ENCODE measurements at places on chromosomes 1 and 21. TPM values are rescaled to one million over a fixed set of nuclear protein-coding genes. Genes with fewer than 3 reads are reported as not detected.

GRCh38 chr1:194717941-194718340 is 1531.5 kb upstream of the B3GALT2 start:
- no peak for DNase-seq
- H3K27ac ChIP-seq, result no peak overlapping the region
- H3K27me3 ChIP-seq, result no peaks in the 10 kb centered on the region
- no peaks in the 10 kb centered on the region for H3K4me1 ChIP-seq

Gene IL24
- not detected for total RNA-seq

- DNase-seq, result no peak
- H3K27ac ChIP-seq, result no peak overlapping the region
- H3K4me3 ChIP-seq, result no peak overlapping the region
- no peaks in the 10 kb centered on the region for H3K36me3 ChIP-seq
- no peaks in the 10 kb centered on the region for H3K27me3 ChIP-seq
Measured at GRCh38 chr1:232186931-232187330, 443.0 kb downstream of the SIPA1L2 start.

Gene TAF5L
- 25.7 TPM for total RNA-seq

DNA sequence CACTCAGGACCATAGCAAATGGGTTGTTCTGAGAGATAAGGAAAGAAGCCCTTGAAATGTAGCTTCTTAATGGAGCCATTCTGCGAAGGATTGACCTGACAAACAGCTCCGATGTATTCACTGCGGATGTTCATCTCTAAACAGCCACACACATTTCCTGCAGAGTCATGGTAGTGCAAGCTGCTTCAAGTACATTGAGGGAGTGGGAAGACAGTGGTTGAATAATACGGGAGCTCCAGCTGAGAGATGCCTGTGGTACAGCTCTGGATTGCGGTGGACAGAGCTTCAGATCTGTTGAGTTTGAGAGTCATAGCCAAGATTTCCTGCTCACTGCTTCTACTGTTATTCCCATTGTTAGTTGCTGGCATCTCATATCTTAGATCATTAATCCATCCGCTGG is 86.6 kb downstream of the ZBTB18 start:
- no peak for DNase-seq
- H3K4me1 ChIP-seq, result peaks cover 11% of the 10 kb centered on the region
- H3K36me3 ChIP-seq, result no peaks in the 10 kb centered on the region
- H3K27me3 ChIP-seq, result no peaks in the 10 kb centered on the region

DNA sequence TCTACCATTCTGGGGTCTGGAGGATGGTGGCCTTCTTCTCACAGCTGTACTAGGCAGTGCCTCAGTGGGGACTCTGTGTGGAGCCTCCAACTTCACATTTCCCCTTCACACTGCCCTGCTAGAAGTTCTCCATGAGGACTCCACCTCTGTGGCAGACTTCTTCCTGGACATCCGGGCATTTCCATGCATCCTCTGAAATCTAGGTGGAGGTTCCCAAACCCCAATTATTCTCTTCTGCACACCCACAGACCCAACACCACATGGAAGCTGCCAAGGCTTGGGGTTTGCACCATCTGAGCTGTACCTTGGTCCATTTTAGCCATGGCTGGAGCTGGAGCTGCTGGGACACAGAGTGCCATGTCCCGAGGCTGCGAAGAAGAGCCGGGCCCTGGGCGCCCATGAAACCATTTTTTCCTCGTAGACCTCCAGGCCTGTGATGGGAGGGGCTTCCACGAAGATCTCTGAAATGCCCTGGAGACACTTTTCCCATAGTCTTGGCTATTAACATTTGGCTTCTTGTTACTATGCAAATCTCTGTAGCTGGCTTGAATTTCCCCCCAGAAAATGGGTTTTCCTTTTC is 170.5 kb downstream of the FOXD2 start:
- no peak overlapping the region for H3K27ac ChIP-seq
- DNase-seq, result no peak
- no peaks in the 10 kb centered on the region for H3K4me1 ChIP-seq
- no peak overlapping the region for H3K4me3 ChIP-seq
- H3K27me3 ChIP-seq, result peaks cover 20% of the 10 kb centered on the region

GRCh38 chr21:40926238-40926637 is 79.3 kb upstream of the DSCAM start:
- no peaks in the 10 kb centered on the region for H3K27me3 ChIP-seq
- H3K36me3 ChIP-seq, result no peaks in the 10 kb centered on the region
- H3K4me3 ChIP-seq, result no peak overlapping the region
- no peak for DNase-seq

GRCh38 chr1:61149010-61149860 is 66.9 kb downstream of the NFIA start:
- H3K27ac ChIP-seq, result no peak overlapping the region
- no peak overlapping the region for H3K4me3 ChIP-seq

Gene VWA5B1
- not detected for total RNA-seq
